NCI-H187 treated with DMSO at 0.1 percent for 48 hours (cell line): ENCODE measurements at places on chromosomes 7 and 10.

- DNase-seq, result no peak
Measured at GRCh38 chr10:132332433-132332754, 401 bp downstream of the LRRC27 start.

GRCh38 chr7:150503155-150503554 is 11.5 kb upstream of the GIMAP7 start:
- no peak for DNase-seq

DNA sequence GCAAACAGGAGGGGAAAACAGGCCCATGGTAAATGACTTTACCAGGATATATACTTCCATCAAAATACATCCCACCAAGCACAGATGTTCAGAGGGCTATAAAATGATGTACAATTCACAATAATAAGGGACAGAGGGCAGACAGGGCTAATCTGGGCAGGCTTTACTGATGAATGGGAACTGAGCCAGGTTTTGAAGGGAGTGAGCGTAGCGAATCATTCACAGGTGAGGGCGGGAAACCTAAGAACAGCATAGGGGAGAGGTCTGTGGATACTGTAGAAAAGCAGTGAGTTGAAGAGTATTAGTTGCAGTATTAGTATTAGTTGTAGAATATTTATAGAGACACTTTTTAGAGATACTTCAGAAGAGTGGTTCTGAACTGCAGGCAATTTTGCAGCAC is 180.8 kb downstream of the JAZF1 start:
- DNase-seq, result no peak

- no peak for DNase-seq
Measured at GRCh38 chr10:22589851-22590514, 124.4 kb downstream of the PIP4K2A start.

DNA sequence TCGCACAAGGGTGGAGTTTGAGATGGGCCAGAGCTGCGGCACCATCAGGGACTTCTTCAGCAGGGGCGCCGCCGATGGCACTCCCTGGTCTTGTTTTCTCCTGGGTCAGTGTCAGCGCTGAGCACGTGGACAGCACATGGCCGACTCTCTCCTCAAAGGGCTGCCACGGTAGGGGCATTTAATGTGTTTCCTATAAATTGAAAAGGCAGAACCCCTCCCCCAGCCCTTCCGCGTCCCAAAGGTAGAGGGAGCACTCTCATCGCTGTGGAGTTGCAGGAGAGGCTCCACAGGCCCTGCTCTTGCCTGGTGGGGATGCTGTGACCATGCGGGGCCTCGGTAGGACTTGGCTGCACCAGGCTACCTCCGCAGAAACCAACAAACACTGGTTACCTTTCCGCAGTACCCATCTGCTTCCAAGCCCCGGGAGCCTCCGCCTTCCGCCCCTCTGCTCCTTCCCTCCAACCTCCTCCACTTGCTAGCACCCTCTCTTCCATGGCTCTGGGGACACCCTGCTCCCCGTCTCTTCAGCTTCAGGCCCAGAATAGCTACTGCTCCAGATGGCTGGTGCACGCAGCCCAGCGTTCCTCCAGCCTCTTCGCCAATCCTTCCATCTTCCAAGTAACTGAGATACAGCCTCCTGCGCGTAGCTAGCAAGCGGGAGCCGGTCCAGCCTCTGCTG is 166.3 kb upstream of the ADCY1 start:
- DNase-seq, result no peak

DNA sequence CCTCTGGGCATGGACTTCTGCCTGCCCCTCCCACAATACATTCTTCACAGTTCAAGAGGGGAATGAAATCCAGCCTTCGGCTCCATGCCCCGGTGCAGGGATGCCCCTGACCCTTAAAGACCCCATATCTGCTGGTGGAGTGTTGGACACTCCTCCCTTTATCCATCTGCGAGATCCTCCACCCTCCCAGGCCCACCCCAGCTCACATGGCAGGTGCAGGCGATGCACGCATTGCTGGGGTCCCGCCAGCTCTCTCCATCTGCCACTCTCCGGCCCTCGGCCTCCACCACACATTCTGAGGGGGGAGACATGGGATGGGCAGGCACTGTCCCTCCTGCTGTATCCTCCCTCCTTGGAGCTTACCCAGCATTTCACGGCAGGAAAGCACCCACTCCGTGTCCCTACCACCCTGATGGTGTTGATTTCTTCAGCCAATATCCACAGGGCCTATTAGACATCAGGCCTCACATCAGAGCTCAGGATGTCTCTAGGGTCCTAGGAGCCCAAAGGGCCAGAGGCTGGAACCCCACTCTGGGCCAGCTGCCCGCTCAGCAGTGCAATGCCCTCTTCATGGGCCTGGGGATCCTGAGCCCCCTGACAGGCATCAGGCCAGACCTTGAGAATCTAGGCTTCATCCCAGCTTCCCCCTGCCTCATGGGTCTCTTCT is 18.3 kb downstream of the ATP6V1F start:
- no peak for DNase-seq

GRCh38 chr10:91569522-91569921 is 63.3 kb downstream of the PPP1R3C start:
- DNase-seq, result no peak

DNA sequence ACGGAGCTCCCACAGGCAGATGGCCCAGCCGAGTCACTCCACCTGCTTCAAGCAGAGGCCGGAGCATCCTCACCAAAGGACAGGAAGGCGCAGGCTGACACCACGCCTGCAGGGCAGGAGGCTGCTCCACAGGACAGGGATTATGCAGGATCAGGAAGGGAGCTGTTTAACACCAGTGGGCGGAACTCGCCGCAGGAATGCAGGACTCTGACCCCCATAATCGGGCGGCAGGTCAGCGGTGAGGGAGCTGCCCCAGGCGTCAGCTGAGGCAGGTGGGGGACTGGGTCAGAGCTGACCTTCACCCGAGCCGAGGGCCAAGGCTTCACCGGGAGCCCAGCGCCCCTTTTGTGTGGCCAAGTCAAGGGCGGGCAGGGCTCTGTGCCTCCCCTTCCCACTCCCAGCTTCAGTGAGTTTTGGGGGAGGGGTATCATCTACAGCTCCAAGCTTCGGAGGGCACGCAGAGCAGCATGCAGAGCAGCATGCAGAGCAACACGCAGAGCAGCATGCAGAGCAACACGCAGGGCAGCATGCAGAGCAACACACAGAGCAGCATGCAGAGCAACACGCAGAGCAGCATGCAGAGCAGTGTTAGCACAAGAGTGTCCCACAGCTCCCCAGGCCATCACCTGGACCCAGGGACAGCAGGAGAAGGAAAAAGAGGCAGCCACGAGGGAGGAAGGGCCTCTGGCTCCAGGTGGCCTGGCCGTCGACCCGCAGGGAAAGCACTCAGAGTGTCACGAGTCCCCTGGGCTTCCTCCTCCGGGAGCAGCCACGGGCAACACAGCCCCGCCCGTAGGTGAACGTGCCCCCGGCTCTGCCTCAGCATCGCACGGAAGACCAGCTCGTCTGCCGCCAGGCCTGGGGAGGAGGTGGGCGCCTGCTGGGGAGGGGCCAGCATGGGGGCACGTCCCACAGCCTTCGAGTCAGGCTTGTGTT is 151.7 kb upstream of the PPP2R2D start:
- DNase-seq, result no peak

DNA sequence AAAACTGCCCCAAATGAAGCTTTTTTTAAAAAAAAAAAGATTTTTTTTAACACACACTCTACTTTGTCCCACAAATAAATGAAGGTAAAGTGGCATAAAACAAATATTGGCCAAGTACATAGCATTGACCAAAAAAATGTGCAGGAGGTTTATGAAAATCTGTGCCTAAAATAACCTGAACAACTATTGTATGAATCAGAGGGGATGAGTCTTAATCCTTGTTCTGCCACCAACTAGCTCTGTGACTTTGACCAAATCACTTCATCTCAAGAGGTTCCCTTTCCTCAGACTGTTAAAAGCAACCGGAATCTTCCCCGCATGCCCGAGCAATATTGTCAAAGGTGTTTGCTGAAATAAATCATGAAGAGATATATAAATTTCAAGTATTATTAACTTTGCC is 150.4 kb upstream of the NEBL start:
- DNase-seq, result no peak

DNA sequence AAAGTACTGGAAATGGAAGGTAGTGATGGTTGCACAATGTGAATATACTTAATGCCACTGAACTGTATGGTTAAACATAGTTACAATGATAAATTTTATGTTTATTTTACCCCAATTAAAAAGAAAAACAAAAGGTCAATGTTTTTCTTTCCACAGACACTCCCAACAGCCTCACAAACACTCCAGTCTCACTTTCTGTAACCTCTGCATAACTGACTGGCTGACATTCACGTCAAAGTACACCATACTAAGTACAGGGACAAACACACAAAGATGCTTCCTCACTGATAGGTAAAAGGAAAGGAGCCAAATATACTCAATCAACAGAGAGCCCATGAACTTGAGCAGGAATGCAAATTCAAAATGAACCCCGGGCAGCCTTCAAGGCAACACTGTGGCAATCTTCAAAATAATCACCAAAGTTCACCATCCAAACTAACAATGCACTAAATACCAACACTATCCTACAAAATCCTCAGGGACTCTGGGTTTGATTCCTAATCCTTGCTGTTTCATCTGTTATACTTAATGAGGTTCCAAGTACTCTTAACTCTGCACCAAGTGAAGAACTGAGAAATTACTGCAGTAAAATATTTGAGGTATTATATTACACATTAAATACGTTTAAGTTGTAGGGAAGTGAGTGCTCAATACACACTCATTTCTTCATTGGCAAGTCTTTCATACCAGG is 90.8 kb downstream of the ARMH3 start:
- DNase-seq, result no peak

- no peak for DNase-seq
Measured at GRCh38 chr10:50234486-50234885, 16.8 kb downstream of the ASAH2 start.

DNA sequence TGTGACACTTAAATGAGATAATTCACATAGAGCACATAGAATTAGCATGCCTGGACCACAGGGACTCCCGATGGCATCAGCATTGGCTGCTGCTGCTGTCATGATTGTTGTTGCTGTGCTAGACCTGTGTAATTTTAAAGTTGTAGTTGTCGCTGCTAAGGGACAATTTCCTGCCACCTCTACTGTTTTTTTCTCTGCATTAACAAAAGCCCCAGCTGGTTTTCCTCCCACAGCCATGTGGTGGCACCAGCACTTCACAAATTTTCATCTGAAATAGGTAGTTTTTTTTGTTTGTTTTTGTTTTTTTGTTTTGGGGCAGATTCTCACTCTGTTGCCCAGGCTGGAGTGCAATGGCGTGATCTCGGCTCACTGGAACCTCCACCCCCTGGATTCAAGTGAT is 25.4 kb upstream of the PRXL2A start:
- no peak for DNase-seq

DNA sequence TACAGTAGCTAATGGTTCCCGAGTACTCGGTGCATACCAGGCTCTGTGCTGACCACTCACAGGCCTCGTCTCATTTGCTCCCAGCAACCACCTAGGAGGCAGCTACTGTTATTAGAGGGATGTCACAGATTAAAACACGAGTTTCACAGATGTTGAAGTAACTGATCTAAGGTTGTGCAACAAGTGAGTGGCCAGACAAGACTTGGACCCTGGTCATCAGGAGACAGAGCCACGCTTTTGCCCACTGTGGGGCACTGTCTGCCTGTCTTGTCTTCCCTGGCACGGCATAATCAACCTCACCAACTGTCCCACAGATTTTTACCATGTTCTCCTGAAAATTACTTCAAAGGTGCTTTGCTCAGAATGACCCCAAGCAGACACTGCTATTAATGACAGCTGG is 111.6 kb upstream of the HABP2 start:
- DNase-seq, result no peak

- DNase-seq, result no peak
Measured at GRCh38 chr10:50375745-50376144, 124.4 kb upstream of the ASAH2 start.

GRCh38 chr10:51802030-51802429 is 102.6 kb upstream of the CSTF2T start:
- no peak for DNase-seq

GRCh38 chr7:44045226-44046014 is 918 bp downstream of the DBNL start:
- no peak for DNase-seq

- DNase-seq, result no peak
Measured at GRCh38 chr10:13717936-13718772, 131.4 kb downstream of the PRPF18 start.

- DNase-seq, result no peak
Measured at GRCh38 chr10:103787331-103787730, 68.0 kb downstream of the SH3PXD2A start.

- DNase-seq, result no peak
Measured at GRCh38 chr10:132560241-132560731, 22.7 kb downstream of the INPP5A start.

GRCh38 chr7:30682212-30683083 is at the start of gene CRHR2:
TSS of gene CRHR2 (minus strand) at chr7:30682456. CDS start at chr7:30682280, 176 bp downstream.
- DNase-seq, result no peak

GRCh38 chr10:103501186-103501585 is 7.7 kb downstream of the NEURL1 start:
- DNase-seq, result no peak

DNA sequence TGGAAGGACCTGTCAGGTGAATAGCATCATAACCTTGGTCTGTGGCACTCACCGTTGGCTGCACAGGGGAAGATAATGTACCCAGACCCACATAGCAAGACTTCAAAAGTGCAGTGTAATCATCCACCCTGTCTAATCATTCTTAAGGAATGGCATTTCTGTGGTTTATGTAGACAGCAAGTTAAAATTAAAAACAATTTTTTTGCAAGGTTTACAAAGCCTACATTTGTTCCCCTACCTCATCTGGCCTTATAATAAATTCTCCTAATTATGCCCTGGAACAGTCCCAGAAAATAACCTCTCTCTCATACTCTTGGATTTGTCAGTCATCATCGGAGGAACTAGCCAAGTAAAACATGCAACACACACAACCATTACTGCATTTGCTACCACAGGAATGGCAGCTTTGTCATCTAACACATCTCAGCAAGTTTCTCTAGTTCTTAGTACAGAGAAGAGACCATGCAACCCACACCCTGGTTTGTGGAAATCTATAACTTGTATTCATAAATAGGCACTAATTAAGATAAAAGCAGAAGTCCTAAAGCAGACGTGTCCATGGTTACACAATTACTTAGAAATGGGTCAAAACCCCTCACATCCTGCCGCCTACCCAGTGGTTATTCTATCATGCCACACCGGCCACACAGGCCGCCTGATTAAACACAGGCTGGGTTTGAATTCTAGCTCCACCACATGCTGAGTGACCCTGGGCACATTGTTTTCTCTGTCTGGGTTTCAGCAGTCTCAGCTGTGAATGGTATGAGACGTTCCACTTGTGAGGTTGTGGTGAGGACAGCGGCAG is 19.1 kb downstream of the ABLIM1 start:
- DNase-seq, result no peak

DNA sequence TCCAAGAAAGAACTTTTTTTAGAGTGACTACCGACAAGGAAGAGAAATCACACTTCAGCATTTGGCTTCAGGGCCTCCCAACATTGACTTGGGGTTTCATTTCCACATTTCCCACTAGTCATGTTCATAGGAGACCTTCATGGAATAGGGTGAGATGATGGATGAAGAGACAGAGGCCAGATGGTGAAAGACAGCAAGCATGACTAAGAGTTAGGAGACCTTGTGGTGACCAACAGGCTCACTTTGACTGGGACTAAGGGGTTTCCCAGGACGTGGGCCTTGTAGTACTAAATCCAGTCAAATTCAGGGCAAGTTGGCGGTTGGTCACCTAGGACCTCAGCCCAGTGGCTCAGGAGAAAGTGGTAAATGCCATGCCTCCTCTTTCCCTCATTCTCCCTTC is 3.0 kb upstream of the GIMAP5 start:
- DNase-seq, result no peak

GRCh38 chr7:132418840-132419239 is 157.4 kb downstream of the PLXNA4 start:
- no peak for DNase-seq

GRCh38 chr7:8121243-8121642 is 140.7 kb downstream of the ICA1 start:
- DNase-seq, result no peak
